ENCODE measurements at places on chromosomes 1 and 21.

DNA sequence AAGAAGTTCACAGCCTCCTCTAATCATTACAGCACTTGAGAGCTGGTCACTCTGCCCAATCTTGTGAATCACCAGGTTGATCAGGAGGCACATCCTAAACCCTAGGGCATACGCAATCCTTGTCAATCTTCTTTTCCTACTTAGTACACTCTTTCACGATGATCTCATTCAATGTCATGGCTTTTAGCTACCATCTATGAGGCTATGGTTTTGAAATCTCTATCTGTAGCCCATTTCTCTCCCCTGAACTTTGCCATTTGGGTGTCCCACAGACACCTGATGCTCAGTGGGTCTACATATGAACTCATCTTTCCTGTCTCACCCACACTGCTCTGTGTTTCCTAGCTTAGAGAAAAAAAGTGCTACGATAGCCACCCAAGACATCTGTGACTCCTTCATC lies 1.9 kb upstream of the MED18 start:
- DNase-seq, result no peak

- no peak for DNase-seq
These were observed 11.8 kb upstream of the BMP8B start for GRCh38 chr1:39800471-39800835.

DNA sequence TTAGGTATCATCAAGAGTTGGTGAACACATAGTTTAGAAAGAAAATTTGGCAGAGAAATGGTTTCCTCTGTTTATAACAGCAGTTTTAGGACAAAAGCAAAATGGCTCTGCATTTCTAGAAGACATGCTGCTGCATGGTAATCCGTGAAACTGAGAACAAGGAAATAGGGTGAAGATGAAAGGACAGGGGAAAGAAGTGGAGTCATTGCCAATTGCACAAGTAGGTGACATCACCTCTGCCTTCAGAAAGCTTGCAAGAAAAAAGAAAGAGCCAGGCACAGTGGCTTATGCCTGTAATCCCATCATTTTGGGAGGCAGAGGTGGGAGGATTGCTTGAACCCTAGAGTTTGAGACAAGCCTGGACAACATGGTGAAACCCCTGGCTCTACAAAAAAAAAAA lies 217.6 kb downstream of the LMX1A start:
- DNase-seq, result no peak

- DNase-seq, result no peak
These were observed 14.4 kb downstream of the S100A16 start for GRCh38 chr1:153598309-153599172.

GRCh38 chr1:67957066-67957465 lies 93.4 kb downstream of the DIRAS3 start:
- DNase-seq, result no peak

GRCh38 chr1:203442821-203443220 lies 32.8 kb upstream of the PRELP start:
- DNase-seq, result no peak

GRCh38 chr21:45330075-45330781 lies 42.5 kb upstream of the POFUT2 start:
- no peak for DNase-seq

DNA sequence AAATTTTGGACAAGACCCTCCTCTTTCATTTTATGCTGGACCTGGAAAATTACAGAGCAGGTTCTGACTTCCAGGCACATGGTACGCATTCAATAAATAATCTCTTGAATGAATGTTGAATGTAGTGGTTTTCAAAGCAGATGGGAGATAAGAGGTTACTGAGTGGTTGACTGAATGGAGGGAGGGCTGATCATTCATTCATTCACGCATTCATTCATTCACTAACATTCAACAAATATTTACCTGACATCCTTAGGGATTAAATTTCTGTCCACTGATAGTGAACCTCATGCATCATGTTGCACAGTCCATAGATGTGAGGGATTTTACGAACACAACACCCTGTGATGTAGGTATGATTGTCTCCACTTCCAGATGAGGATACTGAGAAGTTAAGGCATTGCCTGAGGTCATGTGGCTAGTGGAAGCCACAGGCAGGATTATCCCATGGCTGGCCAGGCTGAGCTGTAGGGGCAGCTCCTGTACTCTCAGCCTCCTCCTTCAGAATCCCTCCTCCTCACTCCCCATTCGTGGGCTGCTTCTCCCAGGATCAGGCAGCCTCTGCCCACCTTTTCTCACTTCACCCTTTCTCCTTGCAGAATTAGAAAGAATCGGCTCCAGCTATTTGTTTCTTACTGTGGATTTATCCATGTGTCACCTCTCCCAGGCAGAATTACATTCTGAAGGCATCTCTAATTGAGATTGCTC lies 48.4 kb upstream of the ATP5PO start:
- no peak for DNase-seq

DNA sequence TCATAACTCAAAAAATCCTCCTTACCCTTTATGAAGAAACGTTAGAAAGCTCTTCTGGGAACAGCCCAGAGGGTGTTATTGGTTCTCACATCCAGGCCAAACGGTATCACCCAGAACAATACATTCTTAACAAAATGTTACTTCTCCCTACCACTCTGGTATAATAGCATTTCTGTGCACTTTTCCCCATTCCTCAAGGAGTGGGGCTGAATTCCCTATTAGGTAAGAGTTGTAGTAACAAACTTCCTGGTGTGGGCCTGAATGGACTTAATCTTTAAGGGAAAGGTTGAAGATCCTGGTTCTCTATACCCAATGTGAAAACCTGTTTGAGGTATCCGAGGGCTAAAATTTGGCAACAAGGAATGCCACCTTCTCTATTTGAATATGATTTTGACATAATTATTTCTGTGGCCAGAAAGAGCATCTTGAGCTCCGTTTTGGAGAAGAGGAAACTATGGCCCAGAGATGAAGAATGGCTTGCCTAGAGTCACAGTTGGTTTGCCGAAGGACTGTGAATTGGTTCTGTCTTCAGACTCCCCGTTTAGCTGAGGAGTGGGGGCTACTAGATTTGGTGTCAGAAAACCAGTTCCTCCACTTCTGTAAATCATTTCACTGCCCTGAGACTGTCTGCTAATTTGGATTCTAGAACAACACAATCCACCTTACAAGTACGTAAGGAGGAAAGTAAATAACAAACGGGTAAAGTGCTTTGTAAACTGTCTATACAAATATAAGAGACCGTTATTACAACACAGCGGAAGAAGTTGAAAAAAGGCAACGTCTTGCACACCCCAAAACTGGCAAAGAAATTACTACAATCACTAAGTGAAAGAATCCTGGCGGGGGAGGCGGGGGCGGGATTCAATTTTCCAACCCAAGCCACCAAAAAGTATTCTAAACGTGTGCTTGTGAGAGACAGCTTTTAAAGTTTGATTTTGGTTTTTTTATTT lies 2.3 kb downstream of the ANP32E start:
- no peak for DNase-seq

- DNase-seq, result no peak
These were observed 29.2 kb downstream of the POFUT2 start for GRCh38 chr21:45258466-45258865.

DNA sequence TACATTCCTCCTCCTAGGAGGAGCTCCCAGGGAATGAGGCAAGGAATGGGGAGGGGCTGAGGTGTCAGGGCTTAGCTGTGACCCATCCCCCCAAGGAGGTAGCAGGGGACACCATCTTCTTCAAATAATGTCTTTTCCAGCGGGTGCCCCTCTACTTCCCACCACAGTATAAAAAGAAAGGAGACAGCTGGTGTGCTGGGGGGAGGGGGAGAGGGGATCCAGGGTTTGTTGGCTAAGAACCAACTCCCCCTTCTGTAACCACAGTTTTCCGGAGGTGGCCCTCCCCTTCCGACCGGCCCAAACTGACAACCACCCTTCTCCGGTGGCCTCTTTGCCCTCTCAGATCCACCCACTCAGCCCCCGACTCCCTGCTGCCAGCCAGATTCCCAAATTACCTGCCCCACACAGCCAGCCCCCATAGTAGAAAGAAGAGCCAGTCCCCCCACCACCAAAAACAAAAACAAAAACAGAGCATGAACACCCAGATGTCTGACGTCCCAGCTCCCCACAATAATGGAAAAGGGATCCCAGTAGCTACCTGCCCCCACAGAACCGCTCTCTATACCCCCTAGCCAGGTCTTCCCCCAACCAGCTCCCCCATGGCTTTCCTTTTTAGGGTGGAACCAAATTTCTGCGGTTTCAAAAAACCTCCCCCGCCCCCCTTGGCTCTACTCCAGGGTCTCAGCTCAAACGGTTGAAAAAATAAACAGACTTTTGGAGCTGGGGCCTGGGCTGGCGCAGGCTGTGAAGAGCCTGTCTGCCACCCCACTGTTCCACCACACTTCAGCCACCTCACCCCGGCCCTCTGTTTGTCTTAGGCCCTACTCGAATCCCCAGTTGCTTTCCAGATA lies 2.1 kb downstream of the ARHGEF2 start:
- DNase-seq, result peak; percentile 67

DNA sequence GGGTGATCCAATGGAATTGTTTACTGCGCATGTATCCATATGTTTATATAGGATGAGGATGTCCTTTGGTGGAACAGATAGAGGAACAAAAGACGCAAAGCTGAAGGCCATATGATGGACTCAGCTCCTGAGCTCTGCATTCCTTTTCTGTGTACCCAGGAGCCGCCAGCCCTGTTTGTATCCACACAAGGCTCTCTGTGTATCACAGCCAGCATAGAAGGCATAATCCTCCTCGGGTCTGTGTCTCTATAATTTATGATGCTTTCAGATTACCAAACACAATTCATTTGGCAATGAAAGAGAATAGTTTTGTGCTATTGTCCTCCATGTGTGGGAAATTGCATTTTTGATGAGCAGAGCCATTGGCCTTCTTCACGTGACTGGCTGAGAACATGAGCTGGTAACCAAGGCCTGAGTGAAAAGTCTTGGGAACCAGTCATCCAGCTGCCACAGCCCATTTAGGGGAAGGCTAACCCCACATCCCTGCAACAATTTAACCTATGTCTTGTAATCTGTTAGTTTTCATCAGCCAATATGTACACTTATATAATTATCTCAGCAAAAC lies 119.2 kb downstream of the PBX1 start:
- DNase-seq, result no peak

DNA sequence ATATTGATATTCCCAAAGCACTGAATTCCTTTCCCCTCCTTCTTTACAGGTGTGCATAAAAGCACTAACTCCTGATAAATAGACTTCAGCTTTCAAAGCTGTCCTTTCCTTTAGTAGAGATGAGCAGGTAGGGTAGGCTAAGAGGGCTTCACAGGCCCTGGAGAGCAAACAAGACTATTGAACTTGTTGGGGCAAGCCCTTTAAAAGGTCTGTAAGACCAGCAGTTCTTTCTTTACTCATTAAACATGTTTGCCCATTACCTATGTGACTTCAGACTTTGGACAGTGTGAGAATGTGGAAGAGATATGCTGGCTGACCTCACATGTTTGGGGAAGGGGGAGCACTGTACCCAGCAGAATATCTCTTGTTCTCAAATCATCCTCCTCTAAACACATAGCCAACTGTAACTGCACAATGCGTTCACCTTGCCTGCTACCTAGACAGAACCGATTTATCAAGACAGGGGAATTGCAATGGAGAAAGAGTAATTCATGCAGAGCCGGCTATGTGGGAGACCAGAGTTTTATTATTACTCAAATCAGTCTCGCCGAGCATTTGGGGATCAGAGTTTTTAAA lies 27.1 kb upstream of the HAO2 start:
- no peak for DNase-seq

GRCh38 chr1:53110370-53111072 lies 31.9 kb downstream of the SLC1A7 start:
- DNase-seq, result no peak

DNA sequence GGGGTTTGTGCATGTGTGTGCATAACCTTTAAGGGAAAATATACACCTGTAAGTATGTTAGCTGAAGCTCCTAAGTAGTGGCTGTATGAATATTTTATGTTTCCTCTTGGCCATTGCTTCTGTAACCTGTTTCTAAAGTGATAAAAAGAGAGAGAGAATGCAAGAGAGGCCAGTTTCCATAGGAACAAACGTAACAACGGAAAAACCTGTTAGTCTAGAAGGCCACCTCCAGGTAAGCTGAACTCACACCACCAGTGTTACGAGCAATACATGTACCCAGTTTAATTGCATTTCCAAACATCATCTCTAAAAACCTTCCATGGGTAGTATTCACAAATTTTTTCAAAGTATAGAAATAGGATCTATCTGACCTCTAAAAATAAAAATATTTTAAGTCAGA lies 63.1 kb downstream of the PLPPR4 start:
- no peak for DNase-seq

DNA sequence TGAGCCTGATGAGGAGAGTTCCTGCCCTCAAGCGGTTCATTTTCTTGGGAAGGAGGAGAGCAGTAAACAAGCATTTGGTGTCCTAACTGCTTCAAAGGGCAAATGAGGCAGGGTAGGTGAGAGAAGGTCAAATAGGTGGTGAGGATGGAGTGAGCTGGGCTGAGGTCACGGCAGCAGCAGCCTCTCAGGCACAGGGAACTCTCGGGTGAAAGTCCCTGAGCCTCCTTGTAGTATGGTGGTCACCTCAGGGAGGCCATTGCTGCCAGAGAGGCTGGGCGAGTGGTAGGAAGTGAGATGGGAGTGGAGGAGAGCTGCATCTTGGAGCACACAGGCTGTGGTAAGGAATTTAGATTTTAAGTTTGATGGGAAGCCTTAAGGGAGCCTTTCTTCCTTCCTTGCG lies 4.0 kb downstream of the ADARB1 start:
- DNase-seq, result no peak

DNA sequence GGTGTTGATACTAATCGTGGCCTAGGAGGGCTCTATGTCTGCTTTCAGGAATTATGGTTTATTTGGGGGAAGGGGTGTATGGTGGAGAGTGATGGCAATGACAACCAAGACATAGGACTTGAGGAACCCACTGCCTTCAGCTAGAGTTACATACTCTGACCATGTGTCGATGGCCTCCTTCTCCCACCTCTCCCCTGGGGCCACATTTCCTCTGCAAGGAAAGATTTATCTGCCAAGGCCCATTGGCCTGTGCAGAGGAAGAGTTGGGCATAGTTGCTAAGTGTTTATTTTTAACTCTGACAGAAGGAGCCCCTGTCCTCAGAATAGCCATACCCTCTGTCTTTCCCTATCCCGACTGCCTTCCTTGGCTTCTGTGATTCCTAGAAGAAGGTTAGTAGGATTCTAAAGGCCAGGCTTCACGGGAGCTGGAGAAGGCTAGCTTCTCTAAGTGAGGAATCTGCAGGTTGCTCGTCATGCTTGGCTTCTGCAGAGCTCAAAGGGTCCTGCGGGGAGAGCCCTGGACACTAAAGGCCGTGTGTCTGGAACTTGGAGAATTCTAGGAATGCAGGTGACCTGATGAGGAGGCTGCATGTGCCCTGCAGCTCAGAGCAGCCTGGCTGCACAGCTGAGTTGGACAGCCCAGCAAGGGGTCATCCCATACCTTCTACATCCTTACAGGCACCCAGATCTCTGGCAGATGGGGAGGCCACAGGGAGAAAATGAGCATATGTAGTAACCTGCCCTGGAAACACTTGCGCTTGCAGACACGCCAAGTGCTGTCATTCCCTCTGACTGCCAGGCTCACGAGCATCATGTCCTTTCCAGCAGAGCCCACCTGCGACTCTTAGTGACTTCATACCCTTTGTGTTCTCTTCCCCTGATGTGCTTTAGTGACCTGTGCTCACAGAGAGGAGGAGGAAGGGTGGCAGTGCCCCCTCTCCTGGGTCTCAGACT lies 9.7 kb downstream of the MAPKAPK2 start:
- no peak for DNase-seq
